ENCODE measurements at places on chromosomes 12 and 14.

GRCh38 chr14:51457843-51458562 lies 193.7 kb upstream of the FRMD6 start:
- DNase-seq, result no peak

DNA sequence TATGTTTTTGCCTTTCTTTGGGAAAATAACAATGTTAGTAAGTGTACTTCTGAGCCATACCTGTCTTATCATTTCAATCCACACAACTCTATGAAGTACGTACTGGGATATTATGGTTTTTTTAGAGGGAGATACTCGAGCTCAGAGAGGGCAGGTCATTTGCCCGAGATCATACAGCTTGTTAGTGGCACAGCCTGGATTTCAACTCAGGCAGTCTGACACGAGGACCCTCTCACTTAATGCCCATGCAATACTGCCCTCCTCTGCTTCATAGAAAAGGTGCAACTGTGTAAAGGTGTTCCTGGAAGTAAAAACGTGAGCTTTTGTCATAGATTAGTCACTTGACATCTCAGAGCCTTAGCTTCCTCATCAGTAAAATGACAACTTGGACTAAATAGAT lies 128.0 kb downstream of the NDUFA12 start:
- no peak for DNase-seq

- no peak for DNase-seq
Observed at GRCh38 chr14:21455592-21455911, 371 bp downstream of the CHD8 start.

DNA sequence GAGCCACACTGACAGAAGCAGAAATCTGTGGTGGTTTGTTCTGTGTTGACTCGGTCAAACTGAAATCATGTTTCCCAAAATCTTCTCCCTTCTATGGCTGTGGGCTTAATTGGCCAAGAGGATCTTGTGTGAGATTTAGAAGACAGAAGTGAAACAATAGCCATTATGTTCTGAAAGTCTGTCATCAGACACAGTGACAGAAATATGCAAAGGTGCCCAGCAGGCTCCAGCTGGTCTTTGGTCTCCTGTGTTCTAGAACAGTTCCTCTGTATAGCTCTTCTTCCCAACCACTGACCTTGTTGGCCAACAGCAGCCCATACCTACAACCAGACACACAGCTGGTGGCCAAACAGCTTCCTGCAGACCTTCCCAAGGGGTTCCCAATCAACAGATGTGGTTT lies 25.0 kb upstream of the COCH start:
- no peak for DNase-seq

- peak; percentile 49 for DNase-seq
Observed at GRCh38 chr12:116982791-116983411, 72.2 kb downstream of the FBXW8 start.

DNA sequence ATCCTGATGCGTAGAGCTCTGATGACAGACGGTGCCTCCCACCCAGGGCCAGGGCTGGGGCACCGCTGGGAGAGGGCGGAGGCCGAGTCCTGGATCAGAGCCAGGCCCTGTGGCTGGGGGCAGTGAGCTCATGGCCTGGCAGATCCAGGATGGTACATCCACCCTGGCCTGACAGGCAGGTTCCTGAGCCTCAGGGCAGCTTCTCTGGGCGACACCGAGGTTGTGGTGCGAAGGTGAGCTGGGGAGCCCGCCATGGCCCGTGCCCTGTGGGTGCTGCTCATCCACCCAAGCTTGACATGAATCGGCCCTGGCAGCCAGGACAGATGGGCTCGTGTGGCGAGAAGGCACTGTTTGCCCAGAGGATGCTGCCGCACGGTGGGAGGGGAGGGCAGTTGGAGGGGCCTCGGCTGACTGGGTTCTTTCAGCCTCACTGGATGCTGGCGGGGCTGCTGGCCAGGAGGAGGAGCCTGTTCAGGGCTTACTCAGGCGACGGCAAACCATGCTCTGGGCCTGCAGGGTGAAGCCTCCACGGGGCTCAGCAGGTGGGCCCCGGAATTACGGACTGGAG lies 16.6 kb downstream of the LRTM2 start:
- DNase-seq, result no peak

DNA sequence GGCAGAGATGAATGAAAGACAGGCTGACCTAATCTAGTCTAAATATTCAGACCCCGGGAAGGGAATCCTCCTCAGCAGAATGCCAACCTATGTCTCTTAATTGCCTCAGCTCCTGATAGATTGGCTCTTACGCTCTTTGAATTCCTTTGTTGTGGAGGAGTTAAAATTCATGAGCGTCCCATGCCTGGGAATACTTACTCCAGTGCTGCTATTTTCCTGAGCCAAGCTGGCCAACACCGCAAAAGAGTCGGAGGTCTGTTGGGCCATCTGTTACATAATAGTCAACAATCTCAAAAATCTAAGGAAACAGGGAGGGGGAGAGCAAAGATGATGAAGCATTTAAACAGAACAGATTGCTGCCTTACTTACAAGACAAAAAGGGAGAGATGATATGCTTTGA lies 182.8 kb downstream of the ASCL1 start:
- no peak for DNase-seq

DNA sequence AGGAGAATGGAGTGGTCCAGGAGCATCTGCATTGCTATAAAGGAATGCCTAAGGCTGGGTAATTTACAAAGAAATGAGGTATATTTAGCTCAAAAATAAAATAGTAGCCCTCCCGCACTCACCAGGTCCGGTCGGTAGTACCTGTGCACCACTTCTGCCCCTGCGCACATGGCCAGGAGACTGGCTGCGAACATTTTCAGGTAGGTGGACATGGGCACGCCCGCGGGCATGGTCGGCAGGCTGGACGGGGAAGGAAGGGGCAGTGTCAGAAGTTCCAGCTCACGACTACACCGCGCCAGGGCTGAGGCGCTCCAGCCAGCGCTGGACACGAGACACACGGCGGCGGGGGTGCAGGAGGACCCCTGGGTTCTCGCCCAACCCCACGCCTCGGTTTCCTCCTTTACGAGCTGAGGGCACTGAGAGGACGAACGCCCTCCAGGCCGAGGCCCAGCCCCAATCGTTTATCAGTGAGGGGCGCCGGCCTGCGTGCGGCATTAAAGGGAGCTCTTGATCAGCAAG lies 9.1 kb upstream of the TDG start:
- DNase-seq, result no peak

DNA sequence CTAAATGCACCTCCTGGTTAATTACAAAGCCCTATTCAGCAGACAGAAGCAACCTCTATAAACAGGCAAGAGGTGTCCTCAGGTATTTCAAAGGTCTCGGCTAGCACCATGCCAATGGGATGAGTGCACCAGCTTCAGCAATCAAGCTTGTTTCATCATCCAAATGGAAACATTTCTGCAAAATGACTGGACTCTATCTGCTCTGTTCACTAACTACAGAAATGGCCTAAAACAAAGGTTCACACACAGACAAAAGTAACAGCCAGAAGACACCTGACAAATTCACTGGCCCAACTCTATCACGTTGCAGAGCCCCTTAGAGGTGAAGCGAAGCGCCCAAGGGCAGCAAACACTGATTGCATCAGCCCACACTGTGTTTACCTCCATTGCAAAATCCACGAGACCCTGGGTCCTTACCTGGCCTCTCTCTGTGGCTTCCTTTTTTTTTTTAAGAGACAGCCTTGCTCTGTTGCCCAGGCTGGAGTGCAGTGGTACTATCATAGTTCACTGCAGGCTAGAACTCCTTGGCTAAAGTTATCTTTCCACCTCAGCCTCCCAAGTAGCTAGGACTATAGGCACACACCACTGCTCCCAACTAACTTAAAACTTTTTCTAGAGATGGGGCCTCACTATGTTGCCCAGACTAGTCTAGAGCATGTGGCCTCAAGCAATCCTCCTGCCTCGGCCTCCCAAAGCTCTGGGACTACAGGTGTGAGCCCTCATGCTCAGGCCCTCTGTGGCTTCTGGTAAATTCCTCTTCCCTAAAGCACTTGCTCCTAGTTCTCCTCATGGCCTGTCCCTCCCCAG lies 8.5 kb upstream of the SYNE3 start:
- DNase-seq, result no peak

GRCh38 chr14:74434294-74434693 lies 8.3 kb upstream of the SYNDIG1L start:
- DNase-seq, result no peak

- no peak for DNase-seq
Observed at GRCh38 chr12:115979351-115979750, 298.1 kb downstream of the MED13L start.

DNA sequence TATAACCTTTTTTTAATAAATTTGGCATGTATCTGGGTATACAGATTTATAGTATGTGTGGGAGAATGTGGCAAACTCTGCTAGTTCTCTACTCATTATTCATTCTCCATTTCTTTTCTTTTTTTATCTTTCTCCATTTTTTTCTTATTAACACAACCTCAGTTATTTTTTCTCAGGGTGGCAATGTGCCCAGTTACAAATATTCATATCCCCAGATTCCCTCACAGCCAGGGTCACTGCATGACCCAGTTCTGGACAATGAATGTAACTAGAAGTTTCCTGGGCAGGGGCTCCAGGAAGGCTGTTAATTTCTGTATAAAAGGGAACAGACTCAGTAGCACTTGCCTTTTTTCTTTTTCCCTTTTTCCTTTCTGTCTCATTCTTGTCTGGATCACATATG lies 95.6 kb downstream of the VCPKMT start:
- DNase-seq, result no peak
